ENCODE measurements at places on chromosomes 6 and 20.

DNA sequence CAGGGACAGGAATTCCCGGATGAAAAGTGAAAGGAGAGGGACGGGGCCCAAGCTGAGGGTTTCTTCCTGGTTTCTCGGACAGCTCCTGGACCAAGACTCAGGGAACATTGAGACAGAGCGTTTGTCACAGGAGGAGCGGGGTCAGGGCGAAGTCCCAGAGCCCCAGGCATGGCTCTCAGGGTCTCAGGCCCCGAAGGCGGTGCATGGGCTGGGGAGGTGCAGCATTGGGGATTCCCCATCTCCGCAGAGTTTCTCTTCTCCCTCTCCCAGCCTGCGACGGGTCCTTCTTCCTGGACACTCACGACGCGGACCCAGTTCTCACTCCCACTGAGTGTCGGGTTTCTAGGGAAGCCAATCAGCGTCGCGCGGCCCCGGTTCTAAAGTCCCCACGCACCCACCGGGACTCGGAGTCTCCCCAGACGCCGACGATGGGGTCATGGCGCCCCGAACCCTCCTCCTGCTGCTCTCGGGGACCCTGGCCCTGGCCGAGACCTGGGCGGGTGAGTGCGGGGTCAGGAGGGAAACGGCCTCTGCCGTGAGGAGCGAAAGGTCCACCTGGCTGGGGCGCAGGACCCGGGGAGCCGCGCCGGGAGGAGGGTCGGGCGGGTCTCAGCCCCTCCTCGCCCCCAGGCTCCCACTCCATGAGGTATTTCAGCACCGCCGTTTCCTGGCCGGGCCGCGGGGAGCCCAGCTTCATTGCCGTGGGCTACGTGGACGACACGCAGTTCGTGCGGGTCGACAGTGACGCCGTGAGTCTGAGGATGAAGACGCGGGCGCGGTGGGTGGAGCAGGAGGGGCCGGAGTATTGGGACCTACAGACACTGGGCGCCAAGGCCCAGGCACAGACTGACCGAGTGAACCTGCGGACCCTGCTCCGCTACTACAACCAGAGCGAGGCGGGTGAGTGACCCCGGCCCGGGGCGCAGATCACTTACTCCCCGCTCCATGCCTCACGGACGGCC lies 54.6 kb upstream of the POLR1H start:
- peak; percentile 26 for DNase-seq

GRCh38 chr6:159043251-159043650 lies 1.5 kb downstream of the TAGAP start:
- DNase-seq: no peak

DNA sequence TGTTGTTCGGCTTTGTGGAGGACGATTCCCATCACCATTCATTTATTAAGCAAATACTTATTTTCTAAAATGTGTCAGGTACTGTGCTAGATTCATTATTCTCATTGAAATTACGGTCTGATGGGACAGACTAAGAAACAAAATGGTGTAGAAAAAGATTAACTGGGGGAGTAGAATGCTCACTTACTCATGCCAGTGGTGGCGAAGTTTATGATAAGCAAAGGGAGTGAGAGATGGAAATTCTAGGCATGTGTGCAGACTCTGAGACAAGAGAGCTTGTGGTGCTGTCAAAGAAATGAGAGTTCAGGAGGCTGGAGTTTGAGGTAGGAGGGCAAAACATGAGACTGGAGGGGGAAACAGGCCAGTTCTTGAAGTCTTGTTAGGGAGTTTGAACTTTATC lies 896 bp downstream of the RPP21 start:
- DNase-seq: no peak

GRCh38 chr20:16562259-16562658 lies 11.0 kb downstream of the KIF16B start:
- DNase-seq: no peak

- DNase-seq: no peak
These were observed 99.6 kb downstream of the PREX1 start for GRCh38 chr20:48728042-48728825.

DNA sequence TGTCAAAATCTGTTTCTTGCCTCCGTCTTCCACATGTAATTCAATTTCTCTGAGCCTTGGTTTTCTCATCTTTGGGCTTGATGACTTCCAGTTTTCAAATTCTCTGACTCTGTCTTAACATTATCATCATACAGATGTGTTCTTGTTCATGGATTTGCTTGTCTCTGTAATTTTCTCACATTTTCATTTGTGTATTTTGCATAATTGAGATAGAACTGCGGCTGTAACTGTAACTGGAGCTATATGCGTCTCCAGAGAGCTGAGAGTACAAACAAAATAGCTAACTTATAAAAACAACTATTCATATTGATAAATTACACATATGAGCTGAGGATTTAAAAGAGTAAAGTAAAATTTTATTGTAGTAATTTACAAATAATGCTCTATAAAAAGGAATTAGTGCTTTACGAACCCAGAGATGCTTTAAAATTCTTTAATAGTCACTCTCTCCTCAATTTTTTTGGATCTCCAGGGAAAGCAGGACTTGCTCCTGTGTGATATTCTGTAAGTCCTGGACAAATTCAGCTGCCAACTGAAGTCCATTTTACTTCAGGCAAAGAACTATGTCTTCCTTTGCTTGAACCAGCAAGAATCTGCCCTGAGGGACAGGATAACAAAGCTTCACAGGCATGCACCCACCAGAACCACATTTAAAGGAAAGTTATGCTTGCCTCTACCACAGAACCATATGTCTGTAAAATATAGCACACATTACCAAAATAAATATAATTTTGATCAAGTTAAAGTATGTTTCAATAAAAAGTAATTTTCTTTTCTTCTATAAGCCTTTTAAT lies 288.3 kb downstream of the KHDC1L start:
- DNase-seq: no peak

DNA sequence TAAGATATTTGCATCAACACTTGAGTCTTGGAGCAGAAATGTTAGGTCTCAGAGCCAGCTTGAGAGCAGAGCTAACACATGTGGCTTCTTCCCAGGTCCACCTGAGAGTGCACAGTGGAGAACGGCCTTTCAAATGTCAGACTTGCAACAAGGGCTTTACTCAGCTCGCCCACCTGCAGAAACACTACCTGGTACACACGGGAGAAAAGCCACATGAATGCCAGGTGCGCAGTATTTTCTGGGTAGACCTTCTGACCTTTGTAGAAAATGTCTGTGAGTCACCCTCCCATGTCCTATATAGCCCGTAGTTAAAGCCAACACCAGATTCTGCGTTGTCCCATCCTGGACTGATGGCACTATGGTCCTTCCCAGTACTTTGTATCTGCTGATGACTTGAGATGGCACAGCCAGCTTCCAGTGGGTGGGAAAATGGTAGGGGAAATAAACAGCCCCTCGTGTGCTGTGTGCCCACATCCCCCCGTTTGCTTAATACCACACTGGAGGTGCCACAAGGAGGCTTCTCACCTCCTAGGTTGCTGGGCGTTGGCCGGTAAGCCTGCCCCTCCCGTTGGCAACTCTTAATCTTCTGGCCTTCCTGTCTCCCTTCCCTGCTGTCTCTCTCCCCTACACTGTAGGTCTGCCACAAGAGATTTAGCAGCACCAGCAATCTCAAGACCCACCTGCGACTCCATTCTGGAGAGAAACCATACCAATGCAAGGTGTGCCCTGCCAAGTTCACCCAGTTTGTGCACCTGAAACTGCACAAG lies 20.3 kb downstream of the PRDM1 start:
- DNase-seq: no peak

DNA sequence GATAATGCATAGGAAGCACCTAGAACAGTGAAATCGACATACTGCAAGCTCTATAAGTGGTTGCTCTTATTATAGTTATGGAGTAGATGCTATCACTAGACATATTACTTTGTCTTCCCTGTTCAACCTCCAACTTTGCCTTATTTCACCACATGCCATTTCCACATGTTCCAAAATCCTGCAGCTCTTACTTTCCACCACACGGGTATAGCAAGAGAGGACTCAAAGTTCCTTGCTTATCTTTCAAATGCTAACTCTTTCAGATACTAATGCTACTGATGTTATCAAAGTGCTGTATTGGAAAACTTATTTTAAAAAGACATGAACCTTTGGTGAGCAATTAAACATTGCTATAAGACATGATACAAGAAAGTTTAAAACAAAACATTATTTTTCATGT lies 1130.1 kb downstream of the HACE1 start:
- DNase-seq: no peak

- no peak for DNase-seq
These were observed 35.4 kb upstream of the FOXA2 start for GRCh38 chr20:22619806-22620205.

- DNase-seq: no peak
These were observed 8.9 kb downstream of the ARHGAP40 start for GRCh38 chr20:38610521-38610920.

GRCh38 chr6:36929607-36930006 lies 24.9 kb upstream of the PI16 start:
- no peak for DNase-seq

DNA sequence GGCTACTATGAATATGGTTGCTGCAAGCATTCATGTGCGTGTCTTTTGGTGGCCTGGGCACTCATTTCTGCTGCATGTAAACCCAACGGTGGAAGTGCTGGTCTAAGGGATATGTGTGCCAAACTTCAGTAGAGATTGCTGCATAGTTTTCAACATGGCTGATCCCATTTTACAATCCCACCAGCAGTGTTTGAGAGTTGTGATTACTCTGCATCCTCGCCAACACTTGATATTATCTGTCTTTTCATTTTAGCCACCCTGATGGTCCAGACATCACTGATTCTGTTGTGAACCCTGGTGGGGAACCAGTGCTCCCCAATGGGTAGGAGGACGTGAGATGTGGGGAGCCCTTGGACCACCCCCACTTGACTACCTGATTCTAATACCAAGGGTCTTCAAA lies 27.5 kb downstream of the PACSIN1 start:
- no peak for DNase-seq

DNA sequence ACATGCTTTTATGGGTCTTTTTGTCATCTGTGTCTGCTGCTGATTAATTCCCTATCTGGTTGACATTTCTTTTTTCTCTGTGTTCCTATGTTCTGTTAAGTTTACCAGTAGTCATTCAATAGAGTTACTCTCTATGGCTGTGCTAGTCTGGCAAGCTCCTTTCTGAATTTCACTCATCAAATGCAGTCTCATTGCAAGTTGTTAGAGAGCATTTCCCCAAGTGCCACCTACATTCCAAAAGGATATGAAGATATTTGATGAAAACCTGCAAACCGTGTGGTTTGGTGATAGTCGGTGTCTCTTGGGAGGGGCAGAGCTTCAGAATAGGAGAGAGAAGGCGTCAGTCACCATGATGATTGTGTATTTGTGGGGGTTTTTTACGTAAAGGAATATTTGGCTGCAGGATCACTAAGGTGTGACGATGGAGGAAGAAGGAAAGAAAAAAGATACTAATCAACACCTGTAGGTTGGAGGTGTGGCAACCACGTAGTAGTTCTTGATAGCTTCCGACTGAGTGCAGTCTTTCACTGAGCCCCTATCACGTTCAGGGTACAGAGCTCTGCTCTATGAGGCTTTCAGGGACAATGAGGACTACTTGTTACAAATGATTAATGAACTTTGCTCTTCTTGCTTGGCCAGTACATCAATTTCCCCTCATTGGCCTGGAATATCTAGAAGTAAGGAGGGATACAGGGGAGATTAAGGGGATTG lies 73.1 kb upstream of the TNFAIP3 start:
- DNase-seq: no peak

DNA sequence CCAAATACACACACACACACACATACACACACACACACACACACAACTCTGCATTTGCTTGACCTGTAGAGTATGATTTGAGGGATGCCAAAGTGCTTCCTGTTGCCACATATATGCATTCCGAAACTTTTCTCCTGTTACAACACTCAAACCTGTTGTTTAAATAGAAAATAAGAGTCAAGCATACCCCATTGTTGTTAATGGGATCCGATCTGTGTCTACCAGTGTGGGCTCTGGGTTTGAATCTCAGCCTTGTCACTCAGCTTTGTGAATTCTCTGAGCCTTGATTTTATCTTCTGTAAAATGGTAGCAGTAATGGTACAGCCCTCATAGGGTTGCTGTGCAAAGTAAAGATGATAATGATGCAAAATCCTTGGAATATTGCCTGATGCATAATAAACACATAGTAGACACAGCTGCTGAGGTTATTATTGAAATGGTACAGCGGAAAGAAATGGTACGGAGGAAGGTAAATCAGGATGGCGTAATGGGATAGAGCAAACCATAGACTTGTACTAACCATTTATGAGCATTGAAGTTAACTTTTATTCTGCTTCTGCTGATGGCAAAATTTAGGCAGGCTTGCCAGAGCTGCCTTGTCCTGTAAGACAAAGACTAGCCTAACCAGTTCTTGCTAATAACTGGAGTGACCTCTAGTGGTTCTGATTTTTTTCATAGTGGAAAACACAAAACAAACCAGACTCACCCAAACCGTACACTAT lies 113.5 kb upstream of the PHACTR1 start:
- no peak for DNase-seq

DNA sequence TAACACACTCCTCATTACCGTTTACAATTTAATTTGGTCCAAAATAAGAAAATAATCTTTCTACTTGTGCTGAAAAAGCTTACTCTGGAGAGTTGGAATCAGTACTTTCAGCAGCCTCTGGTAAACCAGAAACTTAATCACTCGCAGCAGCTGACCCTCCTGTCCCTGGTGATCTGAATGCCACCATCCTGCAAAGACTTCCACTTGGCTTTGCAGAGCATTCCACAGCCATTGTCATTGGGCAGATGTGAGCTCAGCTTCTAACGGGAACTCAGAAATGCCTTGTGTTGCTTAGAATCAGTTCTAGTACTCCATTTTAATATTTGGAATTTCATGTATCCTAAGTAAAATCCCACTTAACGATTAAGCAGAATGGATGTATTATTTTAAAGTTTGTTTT lies 59.7 kb downstream of the PHACTR1 start:
- DNase-seq: no peak

DNA sequence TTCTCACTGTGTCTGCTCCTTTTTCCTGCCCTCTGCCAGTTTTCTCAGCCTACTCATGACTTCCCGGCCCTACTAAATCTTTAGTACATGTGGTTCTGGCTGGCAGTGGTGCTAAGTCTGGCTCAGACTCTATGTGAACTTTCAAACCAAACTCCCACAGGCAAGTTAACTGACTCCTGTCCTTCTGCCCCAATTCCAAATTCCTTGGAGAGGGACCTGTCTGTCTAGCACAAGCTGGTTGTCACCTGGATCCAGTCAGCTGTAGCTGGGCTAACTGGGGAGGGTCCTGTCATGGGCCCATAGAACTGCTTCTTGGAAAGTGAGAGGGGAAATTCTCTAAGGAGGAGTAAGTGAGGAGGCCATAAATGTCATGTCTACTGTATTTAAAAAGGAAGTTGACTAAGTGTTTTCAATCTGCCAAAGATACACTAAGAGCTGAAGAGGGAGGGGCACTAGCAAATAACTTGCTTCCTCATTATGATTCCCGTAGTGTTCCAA lies 240.1 kb downstream of the KCNQ5 start:
- no peak for DNase-seq

DNA sequence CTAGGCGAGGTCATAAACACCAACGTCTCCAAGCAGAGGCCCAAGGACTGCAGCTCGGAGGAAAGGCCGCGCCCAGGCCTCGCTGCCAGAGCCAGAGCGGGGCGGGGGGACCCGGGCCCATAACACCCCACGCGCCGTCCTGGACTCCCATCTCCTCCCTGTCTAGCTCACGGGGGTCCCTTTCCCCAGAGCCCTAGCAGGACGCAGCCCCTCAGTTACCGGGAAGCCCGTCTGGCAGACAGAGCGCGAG lies 44.9 kb downstream of the MDFI start:
- DNase-seq: no peak

All from activated T-cell treated with anti-CD3 and anti-CD28 coated beads, Interleukin-2, amount 50 U/mL, for 48 hours (primary cell).